Stimulated activated CD8-positive, alpha-beta memory T cell treated with anti-CD3 and anti-CD28 coated beads, Interleukin-12 subunit alpha, Interleukin-12 subunit beta, amount 100 ng/mL, for 4 hours (primary cell): ENCODE measurements at places on chromosomes 4 and X.

GRCh38 chr4:139036885-139037284 is 21.3 kb downstream of the NOCT start:
- DNase-seq = no peak

GRCh38 chr4:1041147-1041935 is 29.9 kb downstream of the FGFRL1 start:
- DNase-seq = no peak

DNA sequence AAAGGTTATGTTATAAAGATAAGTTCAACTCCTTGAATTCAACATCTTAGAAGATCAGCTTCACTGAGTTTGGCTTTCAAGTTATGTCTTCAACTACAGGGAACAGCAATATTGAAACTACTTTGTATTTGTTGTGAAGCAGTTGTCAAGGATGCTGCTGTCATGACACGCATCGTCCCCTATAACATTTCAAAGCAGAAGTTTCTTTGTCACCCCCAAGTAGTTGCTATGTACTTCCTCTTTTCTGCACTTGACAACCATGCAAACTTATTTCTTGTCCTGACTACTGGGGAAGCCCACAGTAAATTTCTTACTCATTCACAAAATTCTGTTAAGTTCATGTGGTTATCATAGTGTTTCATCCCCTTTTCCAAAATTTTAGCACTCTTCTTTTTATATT is 14.3 kb downstream of the ANTXR2 start:
- DNase-seq = no peak

GRCh38 chrX:72121383-72121782 is 10.3 kb downstream of the RTL5 start:
- DNase-seq = no peak

GRCh38 chr4:88599298-88599697 is 7.0 kb downstream of the HERC3 start:
- DNase-seq = no peak

- DNase-seq = no peak
These were observed 77.4 kb upstream of the GPR50 start for GRCh38 chrX:151099001-151099400.

GRCh38 chr4:94488670-94489069 is 36.9 kb downstream of the PDLIM5 start:
- DNase-seq = no peak

- no peak for DNase-seq
These were observed 176.0 kb downstream of the SMARCA1 start for GRCh38 chrX:129347291-129347690.

- no peak for DNase-seq
These were observed 42.1 kb upstream of the KLHL34 start for GRCh38 chrX:21700275-21700674.

GRCh38 chr4:48722509-48723446 is 57.3 kb downstream of the FRYL start:
- no peak for DNase-seq

DNA sequence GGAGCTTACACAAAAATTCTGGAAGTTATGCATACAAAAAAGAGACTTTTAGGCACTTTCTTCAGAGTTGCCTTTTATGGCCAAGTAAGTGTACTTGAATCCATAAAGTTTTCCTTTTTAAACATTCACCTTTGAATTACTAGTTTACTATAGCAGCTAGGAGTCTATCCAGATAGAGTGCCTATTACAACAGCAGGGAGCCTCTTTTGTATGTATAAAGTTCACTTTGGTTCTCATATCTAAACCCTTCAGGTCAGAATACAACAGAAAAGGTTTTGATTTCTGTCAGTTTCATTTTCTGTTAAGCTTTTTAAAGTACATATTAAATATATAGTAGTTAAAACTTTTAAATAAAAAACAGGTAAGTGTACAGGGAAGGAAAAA is 51.4 kb upstream of the IL13RA1 start:
- no peak for DNase-seq

GRCh38 chr4:82694046-82694445 is 104.5 kb downstream of the SCD5 start:
- no peak for DNase-seq

DNA sequence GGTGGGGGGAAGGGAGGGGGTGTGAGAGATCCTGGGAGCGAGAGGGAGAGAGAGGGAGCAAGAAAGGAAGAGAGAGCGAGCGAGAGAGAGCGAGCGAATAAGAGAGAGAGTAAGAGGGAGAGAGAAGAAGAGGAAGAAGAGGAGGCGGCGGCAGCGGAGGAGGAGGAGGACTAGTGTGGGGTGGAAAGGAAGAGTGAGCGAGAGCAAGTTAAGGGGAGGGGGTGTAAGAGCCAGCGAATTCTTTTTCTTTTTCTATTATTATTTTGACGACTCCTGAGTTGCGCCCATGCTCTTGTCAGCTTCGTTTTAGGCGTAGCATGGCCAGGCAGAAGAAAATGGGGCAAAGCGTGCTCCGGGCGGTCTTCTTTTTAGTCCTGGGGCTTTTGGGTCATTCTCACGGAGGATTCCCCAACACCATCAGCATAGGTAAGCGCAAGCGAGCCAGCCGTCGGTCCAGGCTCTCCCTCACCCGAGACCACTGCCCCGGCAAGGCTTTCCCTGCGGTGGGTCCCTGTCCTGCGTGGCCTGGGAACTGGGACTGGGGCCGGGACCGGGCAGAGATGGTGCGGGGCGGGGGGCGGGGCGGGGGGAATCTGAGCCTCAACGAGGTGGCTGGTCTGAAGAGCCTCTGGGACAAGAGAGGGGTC is at the start of gene GRIA3:
TSS of gene GRIA3 (plus strand) at position 60 of the 647 bp plus-strand sequence. CDS start at position 318, 258 bp downstream.
- DNase-seq = no peak

DNA sequence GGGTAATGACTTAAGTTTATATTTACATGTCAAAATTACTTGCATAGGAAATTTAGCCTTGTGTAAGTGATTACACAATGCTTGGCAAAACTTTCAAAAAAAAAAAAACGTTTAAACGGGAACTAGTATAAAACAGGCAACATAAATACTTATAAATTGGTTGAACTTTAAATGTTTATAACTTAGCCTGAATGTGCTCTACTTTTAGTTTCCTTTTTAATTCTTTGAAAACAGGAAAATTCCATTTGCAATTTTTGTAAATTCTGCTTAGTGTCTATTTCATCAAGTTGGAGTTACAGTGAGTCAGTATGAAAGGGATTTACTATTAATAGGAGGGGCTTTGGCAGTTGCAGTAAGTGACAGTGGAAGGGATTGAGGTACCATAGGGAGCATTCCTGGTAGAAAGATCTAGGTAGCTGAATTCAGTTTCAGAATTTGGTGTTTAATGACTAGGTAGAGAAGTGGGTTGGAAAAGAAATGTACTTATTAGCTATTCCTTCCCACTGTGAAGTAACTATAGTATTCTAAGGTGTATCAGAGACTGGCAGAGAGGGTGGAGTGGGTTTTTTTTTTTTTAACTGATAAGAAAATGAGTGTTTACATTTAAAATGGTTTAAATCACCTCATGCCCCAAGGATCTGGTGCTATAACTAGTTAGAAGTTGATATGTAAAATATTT is 2.8 kb downstream of the STAG2 start:
- DNase-seq = no peak

GRCh38 chr4:98801259-98801725 is 127.6 kb downstream of the EIF4E start:
- DNase-seq = no peak

GRCh38 chrX:131802836-131803626 is 220.1 kb upstream of the STK26 start:
- DNase-seq = peak; percentile 36

DNA sequence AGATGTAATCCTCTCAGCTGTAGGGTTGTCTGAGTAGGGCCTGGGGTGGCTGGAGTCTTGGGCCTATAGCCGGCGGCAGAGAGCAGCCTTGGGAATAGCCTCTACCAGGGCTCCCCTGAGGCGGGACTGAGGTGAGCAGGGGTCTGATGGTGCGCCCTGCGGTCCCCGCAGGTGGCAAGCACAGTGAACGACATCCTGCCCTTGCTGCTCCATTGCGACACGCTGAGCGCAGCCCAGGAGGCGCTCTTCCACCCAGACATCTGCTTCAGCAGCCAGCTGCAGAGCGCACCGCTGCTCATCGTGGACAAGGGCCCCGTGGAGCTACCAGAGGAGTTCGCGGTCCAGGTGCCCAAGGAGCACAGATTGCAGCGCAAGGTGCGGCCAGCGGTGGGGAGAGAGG is 317.0 kb downstream of the ADGRL3 start:
- DNase-seq = no peak

DNA sequence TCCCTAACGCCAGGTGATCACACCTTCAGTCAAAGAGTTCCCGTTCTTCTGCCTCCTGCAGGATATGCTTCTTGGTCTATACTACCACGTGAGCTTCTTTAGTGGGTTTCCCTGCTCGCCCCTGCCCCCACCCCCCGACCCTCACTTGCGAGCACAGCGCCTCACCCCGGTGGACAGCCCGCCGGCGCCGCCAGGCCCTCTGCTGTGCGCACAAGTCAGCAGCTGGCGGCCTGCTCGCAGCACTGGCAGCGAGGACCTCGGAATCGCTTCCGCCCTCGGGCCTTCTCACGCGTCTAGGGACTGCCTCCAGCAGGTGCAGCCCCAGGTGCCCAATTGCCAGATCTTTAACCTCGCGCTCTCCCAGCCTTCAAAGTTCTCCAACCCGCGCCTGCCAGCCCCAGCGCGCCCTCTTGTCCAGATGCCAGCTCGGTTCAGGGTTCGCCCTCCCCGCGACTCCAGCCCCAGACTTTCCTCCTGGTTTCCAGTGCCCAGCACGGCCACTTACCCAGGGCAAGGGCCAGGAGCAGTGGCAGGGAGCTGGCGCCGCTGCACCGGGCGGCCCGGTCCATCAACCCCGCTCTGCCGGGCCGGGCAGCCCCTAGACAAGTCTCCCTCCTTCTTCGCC is 454 bp downstream of the BTC start:
- DNase-seq = no peak

GRCh38 chr4:168689791-168690190 is 192.9 kb downstream of the PALLD start:
- no peak for DNase-seq

DNA sequence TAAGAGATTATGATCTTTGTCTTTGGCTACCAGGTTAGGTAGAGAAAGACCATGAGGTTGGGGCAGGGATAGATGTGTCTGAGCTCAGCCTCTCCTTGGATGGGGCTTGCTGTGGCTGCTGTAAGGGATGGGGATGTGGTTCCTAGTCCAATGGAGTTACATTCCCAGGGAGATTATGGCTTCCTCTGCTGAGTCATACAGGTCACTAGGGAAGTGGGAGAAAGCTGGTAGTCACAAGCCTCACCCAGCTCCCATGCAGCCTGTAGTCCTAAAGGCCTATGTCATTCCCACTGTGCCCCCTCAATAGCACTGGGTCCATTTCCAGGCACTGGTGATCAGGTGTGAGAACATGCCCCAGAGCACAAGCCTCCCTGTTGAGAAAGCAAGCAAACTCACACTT is 70.6 kb upstream of the CENPE start:
- no peak for DNase-seq

DNA sequence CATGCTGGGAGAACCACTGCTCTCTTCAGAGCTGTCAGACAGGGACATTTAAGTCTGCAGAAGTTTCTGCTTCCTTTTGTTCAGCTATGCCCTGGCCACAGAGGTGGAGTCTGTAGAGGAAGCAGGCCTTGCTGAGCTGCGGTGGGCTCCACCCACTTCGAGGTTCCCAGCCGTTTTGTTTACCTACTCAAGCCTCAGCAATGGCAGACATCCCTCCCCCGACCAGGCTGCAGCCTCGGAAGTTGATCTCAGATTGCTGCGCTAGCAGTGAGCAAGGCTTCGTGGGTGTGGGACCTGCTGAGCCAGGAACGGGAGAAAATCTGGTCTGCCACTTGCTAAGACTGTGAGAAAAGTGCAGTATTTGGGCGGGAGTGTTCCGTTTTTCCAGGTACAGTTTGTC is 118.9 kb downstream of the SLC10A6 start:
- DNase-seq = no peak

GRCh38 chr4:71872767-71873415 is 89.0 kb upstream of the GC start:
- DNase-seq = no peak

DNA sequence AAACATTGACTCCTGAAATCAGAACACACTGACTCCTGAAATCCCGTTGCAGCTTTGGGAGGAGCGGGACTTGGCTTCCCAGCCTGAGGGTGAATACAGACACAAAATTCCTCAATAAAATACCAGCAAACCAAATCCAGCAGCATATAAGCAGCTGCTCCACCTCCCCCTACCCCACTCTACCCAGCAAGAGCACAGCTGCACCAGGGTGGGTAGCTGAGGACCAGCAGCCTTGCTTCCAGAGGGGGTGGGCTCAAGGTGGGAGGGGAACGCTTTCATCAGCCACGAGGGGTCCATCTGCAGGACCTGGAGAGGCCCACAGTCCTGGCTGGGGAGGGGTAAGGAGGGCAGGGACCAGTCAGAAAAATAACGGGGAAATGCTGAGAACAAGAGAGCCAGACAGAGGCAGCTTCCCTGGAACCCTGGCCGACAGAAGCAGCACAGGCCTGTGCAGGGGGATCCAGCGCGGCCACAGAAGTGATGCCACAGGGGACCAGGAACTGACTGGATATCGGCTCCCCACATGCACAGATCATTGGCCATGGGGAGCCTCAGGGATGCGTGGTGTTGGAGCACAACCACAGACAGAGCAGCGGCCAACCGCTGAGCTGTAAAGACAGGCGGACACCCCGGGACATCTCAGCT is 49.8 kb downstream of the FGFRL1 start:
- no peak for DNase-seq

DNA sequence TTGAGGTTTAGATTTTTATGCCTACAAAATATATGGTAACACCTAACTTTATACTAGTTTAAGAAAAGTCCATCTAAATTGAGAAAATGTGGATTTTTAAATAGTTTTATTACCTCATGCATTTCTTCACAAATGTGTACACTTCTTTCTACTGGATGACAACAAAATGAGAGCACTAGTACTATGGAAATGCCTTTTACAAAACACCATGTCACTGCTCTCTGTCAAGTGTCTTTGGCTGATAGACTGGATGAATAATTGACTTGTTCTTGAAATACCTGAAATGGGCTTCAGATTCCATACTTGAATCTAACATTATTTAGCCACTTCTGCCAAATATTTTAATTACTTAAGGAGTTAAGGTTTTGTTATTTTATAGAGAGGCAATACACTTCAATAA is 49.5 kb downstream of the AMELX start:
- no peak for DNase-seq

GRCh38 chr4:116866106-116866505 is 219.3 kb downstream of the TRAM1L1 start:
- no peak for DNase-seq

DNA sequence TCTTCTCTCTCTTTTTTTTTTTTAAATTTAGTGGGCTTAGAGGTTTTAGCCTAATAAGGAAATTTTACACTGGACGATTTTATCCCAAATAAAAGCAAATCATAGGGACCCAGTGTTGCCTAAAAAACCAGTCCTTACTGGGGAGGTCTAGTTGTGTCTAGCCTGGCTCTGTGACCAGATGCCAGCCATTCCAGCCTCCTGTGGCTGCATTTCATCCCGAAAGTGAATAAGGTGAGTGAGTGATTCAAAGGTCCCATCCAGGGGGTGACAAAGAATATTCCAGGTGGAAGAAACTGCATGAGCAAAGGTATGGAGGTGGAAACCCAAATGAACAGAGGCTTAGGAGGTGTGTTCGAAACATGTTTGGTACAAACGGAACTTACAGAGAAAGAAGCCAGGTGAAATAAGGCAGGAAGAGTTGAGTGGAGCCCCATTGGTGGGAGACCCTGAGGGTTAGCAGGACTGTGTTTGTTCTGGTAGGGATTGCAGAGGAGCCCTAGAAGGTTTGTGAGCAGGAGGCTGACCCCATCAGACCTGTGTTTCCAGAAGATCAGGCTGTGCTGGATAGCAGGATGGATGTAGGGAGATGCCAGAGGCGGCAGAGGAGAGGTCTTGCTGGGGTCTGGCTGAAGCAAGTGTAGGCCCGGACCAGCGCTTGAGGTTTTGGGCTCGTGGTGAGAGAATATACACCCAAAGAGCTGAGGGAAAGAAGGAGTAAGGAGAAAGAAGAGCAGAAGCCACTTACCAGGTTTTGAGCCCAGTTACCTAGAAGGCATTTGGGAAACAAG is 31.6 kb downstream of the PTTG2 start:
- no peak for DNase-seq
